Right cardiac atrium (tissue), 5 donors: ENCODE measurements at places on chromosomes 5 and 9. TPM values are rescaled to one million over a fixed set of nuclear protein-coding genes. Genes with fewer than 3 reads are reported as not detected.

DNA sequence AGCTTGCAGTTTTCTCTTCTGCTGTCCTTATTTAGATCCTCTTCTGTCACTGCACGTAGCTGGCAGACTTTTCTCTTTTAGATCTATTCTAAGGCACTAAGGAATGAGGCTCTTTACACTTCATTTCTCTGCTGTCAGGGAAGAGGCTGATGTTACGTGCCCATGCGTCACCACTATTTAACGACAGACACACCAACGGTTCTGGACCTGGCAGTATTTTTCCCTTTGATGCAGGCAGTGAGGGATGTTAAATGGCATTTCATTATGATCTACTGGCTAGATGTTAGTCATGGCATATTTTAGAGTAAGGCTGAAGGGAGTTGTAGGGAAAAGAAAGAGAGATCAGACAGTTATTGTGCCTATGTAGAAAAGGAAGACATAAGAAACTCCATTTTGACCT is 8.2 kb upstream of the CRHBP start:
- DNase-seq, result no peak

GRCh38 chr5:90898326-90899013 is 339.9 kb downstream of the ADGRV1 start:
- DNase-seq, result no peak

DNA sequence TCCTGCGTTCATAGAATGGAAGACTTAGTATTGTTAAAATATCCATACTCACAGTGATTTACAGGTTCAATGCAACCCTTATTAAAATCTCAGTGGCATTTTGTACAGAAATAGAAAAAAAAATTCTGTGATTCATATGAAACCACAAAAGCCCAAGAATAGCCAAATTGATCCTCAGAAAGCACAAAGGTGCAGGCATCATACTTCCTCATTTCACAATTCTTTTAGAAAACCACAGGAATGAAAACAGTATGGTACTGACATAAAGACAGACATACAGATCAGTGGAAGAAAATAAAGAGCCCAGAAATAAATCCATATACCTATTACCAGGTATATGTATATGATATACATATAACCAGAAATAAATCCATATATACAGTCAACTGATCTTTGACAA is 86.8 kb upstream of the MEGF10 start:
- DNase-seq, result no peak

- DNase-seq, result no peak
These were observed 10.2 kb downstream of the RECK start for GRCh38 chr9:36046923-36047322.

The GDA gene
- polyA plus RNA-seq, result 0.07 TPM
